Fibroblast of the conjunctiva (primary cell): ENCODE measurements at places on chromosomes 3 and 15.

DNA sequence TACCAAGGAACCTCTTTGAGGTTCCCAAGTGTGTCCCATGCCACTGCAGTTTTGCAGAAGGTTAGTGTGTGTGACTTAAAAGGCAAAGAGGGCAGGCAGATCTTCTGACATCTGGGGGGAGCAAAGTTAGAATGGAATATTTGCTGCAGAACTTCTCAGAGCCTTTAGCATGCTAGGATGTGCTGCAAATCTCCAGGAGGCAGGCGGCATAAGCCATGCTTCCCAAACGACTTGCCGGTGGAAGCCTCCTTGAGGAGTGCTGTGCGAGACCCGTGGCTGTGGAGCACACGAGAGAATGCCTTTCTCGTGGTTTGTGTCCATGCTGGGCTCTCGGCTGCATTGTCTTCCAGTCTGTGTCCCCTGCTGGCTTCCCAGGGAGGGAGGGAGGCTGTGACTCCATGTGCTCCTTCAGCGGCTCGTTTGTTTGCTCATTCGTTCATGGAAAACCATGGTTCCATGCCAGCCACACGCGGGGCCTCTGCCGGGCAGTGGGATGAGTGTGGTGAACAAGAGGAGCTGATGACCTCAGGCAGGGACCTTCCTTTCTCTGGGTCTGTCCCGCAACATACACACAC lies 13.8 kb downstream of the HDAC11 start:
- no peak for DNase-seq

GRCh38 chr3:139772539-139773500 lies 95.0 kb upstream of the NMNAT3 start:
- peak; percentile 21 for DNase-seq

GRCh38 chr15:79185199-79185598 lies 94.6 kb upstream of the RASGRF1 start:
- DNase-seq, result no peak

- DNase-seq, result no peak
These were observed 149.9 kb upstream of the PDZRN3 start for GRCh38 chr3:73774645-73775044.

- peak; percentile 57 for DNase-seq
These were observed 6.7 kb upstream of the ACSBG1 start for GRCh38 chr15:78241017-78241416.

GRCh38 chr3:134079111-134079547 lies 49.4 kb upstream of the SLCO2A1 start:
- DNase-seq, result no peak
